ENCODE measurements at places on chromosomes 12 and 14.

- DNase-seq: no peak
These were observed 59.1 kb downstream of the LRP6 start for GRCh38 chr12:12207746-12208145.

GRCh38 chr12:75170640-75171185, 38.9 kb downstream of the KCNC2 start:
- no peak for DNase-seq

- DNase-seq: no peak
These were observed 144.2 kb upstream of the FAR2 start for GRCh38 chr12:29004936-29005304.

DNA sequence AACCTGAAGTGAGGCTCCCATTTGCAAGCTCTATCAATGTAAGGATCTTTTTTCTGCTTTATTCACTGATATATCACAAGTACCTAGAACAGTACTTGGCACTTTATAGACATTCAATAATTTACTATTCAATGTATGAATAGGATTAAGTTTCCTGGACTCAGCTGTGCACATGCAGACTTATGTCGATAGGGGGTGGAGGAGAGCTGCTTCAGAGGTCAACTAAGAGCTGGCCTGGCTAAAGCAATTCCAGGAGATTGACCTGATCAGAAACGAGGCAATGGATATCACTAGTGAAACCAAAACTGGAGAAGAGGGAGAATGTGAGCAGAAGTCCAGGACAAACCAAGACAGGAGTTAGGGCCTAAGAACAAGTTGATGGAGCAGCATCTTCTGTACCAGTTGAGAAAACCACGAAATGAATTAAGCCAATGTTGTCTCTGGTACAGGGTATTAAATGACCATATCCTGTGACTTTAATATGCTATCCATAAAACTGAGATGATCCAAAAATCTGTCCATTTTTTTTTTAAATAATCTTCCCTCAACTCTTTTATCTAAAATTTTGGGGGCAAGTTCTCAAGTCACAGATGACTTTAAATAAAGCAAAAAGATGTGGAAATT, 169.2 kb downstream of the PIK3C2G start:
- no peak for DNase-seq

DNA sequence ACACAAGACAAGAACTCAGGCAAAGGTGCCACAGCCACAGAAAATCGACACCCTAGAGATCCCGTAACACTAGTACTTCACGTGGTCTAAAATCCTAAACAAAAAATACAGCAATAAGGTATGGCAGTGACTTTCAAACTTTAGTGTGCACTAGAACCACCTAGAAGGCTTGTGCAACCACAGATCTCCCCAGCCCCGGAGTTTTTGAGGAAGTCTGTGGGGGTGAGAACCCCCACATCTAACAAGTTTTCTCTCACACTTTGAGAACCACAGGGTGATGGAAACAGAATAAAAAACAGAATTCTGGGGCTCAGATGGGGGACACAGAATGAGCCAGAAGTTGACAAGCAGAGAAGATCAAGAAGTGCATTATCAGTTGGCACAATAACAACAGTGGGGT, 254.0 kb downstream of the ANO6 start:
- DNase-seq: no peak

DNA sequence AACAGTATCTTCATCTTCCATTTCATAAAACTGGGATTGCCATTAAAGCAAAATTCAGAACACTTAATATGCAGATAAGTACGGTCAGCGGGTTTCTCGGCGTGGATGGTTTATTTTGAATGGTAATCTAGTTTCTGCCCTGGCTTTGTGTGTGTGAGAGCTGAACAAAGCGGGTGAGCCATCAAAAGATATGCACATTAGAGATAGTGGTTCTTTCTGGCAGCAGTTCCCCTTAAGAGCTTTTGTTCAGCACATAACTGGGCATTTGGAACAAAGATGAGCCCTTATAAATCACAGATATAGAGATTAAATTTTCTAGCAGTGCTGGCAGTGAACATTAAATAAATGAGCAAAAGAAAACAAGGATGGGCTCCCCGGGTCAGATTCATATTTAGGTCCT, 207.5 kb downstream of the CALM1 start:
- no peak for DNase-seq

DNA sequence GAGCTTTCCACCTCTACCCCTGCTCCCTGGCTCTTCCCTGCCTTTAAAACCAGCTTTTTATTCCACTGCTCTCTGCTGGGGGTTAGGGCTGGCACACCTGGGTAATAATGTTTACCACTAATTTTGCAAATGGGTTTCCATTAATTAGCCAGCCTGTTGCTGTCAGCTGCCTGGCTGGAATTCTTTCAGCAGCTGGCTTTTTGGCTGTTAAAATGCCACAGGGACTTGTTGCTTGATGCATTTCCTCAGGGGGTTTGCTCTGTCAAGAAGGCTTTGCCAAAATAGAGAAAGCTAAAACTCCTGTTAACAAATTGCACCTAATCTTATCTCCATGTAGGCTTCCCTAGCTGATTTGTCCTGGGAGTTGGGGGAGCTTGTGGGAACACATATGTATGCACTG, 51.8 kb upstream of the PSMC1 start:
- no peak for DNase-seq

GRCh38 chr14:34993426-34993825, 10.6 kb downstream of the SRP54 start:
- no peak for DNase-seq

DNA sequence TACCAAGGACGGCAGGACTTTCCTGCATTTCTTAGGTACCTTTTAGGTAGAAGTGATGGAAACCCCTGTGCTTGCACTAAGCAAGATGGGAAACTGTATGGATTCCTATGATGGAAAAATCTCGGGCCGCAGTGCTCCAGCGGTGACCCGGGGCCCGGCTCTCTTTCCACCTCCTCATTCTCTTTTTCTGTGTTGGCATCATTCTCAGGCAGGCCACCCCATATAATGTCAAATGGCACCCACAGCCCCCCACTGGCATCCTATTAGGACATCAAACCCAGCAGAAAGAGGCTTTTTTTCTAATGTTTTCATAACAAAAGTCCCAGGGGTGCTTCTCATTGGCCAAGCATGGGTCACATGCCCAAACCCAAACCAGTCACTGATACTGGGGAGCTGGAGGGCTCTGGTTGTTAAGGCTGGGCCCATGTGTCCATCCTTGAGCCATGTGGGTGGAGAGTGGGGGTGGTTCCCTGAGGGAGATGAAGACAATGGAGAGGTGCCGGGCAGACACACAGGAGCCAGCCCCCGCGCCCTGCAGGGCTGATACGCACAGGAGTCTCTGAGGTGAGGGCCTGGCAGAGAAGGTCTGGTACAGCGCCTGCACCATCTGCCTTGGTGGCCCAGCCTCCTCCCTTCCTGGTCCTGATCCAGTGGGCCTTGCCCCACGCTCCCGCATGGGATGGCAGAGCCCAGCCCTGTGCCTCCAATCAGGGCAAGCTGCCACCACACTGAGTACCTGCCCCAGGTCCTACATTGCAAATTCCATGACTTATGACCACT, 142.1 kb downstream of the CALM1 start:
- peak; percentile 38 for DNase-seq
